ENCODE measurements at places on chromosomes 2 and 18. TPM values are rescaled to one million over a fixed set of nuclear protein-coding genes. Genes with fewer than 3 reads are reported as not detected.

KATNAL2 gene
- 8.0 TPM for total RNA-seq

DNA sequence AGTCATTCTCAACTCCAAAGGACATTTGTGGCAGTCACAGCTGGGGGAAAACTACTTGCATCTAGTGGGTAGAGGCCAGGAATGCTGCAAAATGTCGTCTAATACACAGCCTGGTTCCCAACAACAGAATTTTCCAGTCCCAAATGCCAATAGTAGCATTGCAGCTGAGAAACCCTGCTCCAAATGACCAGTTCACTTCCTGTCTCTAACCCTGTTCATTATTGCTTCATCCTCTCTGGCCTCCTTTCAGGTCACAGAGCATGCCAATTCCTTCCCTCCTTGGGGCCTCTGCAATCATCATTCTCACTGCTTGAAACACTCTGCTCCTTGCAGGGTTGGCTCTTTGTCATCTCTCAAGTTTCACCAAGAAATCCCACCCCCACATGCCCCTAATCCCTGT is 139.1 kb downstream of the IRS1 start:
- no peak overlapping the region for H3K4me3 ChIP-seq
- H3K36me3 ChIP-seq = no peaks in the 10 kb centered on the region
- peaks cover 27% of the 10 kb centered on the region for H3K4me1 ChIP-seq
- peak; percentile 88 for DNase-seq

GRCh38 chr2:98805412-98806171 is 74.7 kb upstream of the MGAT4A start:
- H3K27ac ChIP-seq = peak overlapping the region; percentile 78
- peaks cover 32% of the 10 kb centered on the region for H3K4me1 ChIP-seq
- DNase-seq = peak; percentile 73
- no peak overlapping the region for H3K4me3 ChIP-seq

DNA sequence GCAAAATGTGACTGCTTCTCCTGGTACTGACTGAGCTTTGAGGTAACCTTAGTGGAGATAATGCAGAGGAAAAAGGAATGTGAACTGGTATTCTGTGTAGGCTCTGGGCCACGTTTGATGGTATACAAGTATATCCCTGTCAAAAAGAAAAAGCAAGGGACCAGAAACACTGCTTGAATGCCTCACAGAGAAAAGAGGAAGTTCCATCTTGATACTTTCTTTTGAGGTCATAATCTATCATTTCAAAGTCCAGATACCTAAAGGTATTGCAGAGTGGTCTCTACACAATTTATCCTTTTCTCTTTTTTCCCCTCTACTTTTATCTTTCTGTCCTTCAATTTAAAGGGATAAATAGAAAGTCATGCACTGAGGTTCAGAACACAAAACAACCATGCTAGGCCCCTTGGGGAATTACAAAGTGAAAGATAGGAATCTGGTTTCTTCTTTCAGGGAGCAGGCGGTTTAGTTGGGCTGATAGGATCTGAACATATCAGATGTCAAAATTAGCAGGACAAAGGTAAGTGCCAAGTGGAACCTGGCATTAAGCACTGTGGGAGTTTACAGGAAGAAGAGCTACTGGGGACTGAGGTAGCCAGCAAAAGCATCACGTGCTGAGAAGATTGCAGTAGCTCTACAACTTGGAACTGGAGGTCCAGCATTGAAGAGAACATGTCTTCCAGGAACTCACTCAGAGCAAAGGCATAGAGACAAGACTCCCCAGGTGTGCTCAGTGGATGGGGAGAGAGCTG is 121.2 kb downstream of the LYPD6 start:
- H3K4me3 ChIP-seq = no peak overlapping the region
- H3K27ac ChIP-seq = no peak overlapping the region
- DNase-seq = no peak
- no peaks in the 10 kb centered on the region for H3K4me1 ChIP-seq
- H3K27me3 ChIP-seq = peaks cover 25% of the 10 kb centered on the region

- H3K4me1 ChIP-seq = no peaks in the 10 kb centered on the region
- no peak overlapping the region for H3K27ac ChIP-seq
- DNase-seq = no peak
- no peaks in the 10 kb centered on the region for H3K36me3 ChIP-seq
- H3K4me3 ChIP-seq = no peak overlapping the region
Observed at GRCh38 chr2:15714609-15715008, 122.9 kb downstream of the DDX1 start.

GRCh38 chr2:653645-654425 is 23.4 kb downstream of the TMEM18 start:
- DNase-seq = no peak
- H3K4me1 ChIP-seq = no peaks in the 10 kb centered on the region
- no peak overlapping the region for H3K27ac ChIP-seq

DNA sequence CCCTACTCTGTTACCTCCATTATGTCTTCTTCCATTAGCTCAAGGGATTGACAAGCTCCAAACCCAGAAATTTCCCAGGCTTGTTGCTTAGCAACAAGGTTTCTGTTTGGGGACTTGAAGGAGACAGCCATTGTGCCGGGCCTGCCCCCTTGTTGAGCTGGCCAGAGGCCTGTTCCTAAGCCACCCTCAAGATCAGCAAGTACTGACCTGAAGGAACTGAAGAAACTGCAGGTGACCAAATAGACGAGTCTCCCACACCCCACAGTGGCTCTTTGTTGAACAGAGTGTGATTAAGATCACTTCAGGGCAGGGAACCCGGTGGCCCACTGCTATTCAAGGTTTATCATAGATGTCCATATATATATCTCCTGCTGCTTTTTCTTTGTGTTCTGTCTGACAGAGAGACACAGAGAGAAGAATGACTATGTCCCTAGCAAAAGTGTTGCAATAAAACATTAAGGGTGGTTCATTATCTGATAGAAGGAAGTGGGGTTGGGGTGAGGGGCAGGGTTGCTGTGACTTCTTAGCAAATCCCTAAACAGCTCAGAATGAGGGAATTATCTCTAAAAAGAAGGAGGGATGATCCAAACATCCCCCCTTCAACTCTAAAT is 69.2 kb downstream of the RNF144A start:
- H3K4me1 ChIP-seq = peaks cover 13% of the 10 kb centered on the region
- peak; percentile 58 for DNase-seq
- H3K36me3 ChIP-seq = no peaks in the 10 kb centered on the region

All from lung (tissue), 17 donors.